ENCODE measurements at places on chromosomes 2 and 18. TPM values are rescaled to one million over a fixed set of nuclear protein-coding genes. Genes with fewer than 3 reads are reported as not detected.

The TDRD15 gene
- total RNA-seq, result not detected

The ALPI gene
- not detected for total RNA-seq

DNA sequence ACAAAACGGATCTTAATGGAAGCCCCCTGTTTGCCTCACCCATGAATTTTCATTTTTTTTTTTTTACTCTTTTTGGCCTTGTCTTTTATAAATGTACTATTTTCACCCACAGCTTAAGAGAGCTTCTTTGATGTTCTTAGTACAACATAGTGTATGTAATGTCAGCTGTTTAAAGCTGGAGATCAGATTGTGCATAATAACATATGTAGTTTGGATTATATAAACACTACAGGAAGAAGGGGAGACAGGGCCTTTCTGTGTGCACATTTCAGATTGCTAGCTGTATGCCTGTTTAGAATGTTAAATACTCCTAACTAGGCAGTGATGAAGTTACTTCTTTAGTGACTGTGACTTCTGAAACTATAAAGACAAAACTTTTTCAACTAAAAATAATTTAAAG lies 2.1 kb upstream of the TANC1 start:
- no peak for ATAC-seq

- no peak for ATAC-seq
Measured at GRCh38 chr2:3283206-3283605, 94.4 kb downstream of the EIPR1 start.

DNA sequence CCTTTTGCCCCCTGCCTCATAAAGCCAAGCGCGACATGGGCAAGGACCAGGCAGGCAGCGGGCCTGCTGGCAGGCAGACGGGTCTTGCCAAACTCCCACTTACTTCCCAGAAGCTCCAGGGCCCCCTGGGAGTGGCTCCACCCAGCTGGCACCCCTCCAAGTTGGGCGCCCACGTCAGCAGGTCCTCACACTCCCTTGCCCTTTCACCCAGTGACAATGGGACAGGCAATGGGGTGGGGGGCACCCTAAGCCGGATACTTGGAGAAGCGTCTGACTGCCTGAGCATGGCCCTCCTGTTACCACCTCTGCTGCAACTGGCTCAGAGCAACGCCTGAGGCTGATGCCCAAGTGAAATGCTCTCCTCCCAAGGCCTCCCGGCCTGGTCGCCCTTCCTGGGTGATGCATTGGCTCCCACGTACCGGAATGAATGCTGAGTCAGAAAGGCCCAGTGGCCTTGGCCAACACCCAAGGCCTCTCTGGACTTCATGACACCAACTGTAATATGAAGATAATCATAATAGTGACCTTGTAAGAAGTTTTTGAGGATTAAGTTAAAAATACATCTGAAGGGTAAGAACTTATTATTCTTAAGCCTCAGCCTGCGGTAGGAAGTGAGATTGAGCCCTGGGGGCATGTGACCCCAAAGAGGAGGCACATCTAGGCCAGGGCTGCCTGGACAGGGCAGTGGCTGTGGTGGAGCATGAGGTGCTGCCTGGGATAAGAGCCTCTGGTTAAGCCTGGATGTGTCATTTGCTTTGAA lies 31.6 kb downstream of the KCNK3 start:
- no peak for ATAC-seq

- ATAC-seq, result no peak
Measured at GRCh38 chr18:10892786-10893185, 256.6 kb downstream of the PIEZO2 start.

DNA sequence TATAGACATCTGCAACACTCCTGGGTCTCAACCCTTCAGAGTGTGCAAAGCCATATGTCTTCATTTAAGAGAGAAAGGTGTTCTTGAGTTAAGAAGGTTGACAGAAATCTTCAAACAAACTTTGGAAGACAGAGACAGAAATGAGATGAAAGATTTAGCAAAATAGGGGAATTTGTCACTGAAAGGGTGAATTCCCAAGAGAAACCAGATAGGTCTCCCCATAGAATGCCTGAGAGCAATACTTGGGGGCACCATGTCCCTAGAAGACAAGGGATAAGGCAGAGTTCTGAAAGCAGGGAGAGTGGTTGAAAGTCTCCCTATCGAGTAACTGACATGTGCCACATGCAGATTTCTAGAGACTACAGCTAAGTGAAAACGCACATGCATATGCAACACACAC lies 50.0 kb downstream of the AP1S3 start:
- ATAC-seq, result no peak

DNA sequence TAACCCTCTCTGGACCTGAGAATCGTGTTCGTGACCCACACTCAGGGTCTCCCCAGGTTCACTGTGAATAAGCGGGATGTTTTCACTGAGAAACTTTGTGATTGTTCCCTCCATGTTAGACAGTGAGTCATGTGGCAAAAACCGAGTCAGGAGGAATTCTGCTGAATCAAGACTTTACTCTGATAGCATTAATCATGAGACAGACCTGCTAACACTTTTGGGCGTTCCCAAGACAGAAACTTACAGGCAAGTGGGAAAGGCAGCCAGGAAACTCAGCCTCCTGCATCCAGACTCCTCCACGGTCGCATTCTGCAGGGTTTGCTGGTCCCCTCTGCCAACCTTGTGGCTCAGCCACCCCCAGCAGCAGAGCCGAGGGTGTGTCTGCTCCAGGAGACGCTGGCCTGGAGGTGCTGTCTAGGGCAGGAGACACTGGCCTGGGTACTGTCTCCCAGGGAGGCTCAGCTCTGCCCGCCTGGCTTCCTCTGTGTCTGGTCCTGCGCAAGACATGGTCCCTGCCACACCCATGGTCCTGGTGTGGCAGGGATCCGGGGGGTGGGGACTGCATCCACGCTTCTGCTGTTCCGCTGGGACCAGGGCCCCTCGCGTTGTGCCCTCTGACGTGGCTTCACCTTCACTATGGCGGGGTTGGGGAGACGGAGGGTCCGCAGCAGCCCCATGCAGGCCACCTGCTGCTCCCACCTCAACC lies 177.4 kb downstream of the TWIST2 start:
- peak; percentile 75 for ATAC-seq

GRCh38 chr2:143139835-143140393 lies 10.7 kb downstream of the ARHGAP15 start:
- no peak for ATAC-seq

The ANKRD30B gene
- not detected for total RNA-seq

All from esophagus mucosa (tissue), 1 donor.